Stimulated activated CD4-positive, alpha-beta T cell treated with anti-CD3 and anti-CD28 coated beads, Interleukin-4, amount 100 ng/mL, for 1 hour (primary cell): ENCODE measurements at places on chromosomes 7 and 10.
A peak's percentile ranks its signal among the peaks of the same experiment; 100 is the strongest.

- DNase-seq, result no peak
Observed at GRCh38 chr10:3196958-3197347, 24.4 kb upstream of the PITRM1 start.

- no peak for DNase-seq
Observed at GRCh38 chr10:1049425-1049958, 573 bp upstream of the IDI1 start.

DNA sequence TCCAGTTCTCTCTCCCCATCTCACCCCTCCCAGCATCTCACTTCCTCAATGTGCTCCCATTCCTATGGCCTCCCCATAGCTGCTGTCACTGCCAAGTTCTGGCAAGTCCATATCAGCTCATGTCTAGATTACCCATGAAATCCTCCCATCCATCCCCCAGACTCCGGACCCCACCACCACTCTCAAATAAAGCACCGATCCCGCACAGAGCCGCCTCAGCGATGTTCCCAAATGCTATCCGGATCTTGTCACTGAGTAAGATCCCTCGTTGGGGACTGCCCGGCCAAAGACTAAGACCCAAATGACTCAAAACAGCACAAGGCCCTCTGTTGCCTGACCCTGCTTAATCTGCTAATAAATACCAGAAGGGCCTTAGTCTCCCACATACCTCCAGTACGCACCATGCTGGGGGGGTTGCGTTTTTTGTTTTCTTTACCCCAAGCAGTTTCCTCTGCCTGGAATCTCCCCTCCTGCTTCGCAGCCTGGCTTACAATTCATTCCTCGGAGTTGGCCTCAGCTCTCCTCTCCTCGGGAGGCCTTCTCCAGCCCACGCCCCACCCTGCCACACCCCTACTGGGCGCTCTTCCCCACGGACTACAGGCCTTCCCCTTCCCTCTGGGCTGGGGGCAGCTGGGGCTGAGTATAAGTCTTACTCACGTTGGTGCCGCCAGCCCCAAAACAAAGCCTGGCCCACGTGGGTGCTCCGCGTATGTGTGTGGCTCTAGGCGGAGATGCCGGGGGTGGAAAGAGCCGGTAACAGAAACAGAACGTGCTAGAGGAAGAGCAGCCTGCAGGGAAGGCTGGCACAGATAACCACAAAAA is 1.8 kb upstream of the DUSP5 start:
- DNase-seq, result peak; percentile 72

GRCh38 chr10:116490028-116490662 is 55.6 kb upstream of the PNLIP start:
- no peak for DNase-seq

- DNase-seq, result no peak
Observed at GRCh38 chr10:17644485-17644943, 563 bp downstream of the STAM start.
